ENCODE measurements at places on chromosomes 16 and 17.

- peak; percentile 92 for DNase-seq
These were observed 71.2 kb upstream of the LGALS9 start for GRCh38 chr17:27559506-27560481.

DNA sequence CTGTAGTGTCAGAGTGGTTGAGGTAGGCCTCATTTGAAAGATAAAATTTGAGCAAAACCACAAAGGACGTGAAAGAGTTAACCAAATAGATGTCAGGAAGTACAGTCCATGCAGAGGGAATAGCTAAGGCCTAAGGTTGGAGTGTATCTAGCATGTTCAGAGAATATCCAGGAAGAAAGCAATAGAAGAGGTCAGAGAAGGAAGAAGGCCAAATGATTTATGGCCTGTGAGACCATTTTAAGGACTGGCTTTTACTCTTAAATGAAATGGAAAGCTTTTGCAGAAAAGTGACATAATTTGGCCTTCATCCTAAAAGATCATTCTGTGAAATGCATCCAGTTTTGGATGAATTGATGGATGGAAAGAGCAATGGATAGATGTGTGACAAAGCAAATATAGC is 116.5 kb downstream of the NLK start:
- no peak for DNase-seq

- DNase-seq = no peak
These were observed 26.9 kb upstream of the TENT4B start for GRCh38 chr16:50126183-50126582.

GRCh38 chr16:23348579-23349469 is 46.7 kb downstream of the SCNN1B start:
- DNase-seq = no peak

DNA sequence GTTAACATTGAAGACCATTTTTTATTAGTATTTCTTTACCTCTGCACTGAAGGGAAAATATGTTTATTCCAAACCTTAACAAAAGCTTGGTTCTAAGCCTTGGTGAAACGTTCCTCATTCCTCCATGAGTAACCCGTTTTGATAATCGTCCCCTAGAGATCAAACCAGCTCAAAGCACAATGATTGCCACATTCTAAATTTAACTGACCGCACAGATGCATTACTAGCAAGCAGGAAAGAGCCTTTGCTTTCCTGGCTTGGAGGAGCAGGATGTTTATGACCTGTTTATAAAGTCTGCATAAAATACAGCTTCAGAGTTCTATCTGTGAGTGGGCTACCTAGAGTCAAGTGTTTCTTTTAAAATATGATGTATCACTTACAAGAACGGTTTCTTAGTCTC is 193.8 kb downstream of the TMEM114 start:
- peak; percentile 6 for DNase-seq

Measured in eye (tissue), 1 donor.